Cortex of kidney (tissue), 1 donor: ENCODE measurements at places on chromosomes 13 and 19.

- no peak for DNase-seq
Observed at GRCh38 chr19:19417628-19418245, 12.3 kb downstream of the GATAD2A start.

- no peak for DNase-seq
Observed at GRCh38 chr13:35768551-35768950, 292.1 kb upstream of the MAB21L1 start.

DNA sequence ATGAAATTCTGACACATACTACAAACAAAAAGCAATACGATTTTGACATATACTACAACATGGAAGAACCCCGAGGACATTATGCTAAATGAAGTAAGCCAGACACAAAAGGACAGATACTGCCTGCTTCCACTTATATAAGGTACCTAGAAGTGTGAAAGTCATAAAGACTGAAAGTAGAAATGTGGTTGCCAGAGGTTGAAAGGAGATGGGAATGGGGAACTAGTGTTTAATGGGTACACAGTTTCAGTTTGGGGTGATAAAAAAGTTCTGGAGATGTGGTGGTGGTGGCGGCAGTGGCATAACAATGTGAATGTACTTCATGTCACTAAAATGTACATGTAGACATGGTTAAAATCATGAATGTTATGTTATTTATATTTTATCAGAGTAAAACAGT is 12.1 kb upstream of the NDFIP2 start:
- DNase-seq: no peak

- DNase-seq: no peak
Observed at GRCh38 chr19:9835507-9835949, 410 bp downstream of the PIN1 start.

GRCh38 chr19:5079071-5079774 is 110.3 kb downstream of the KDM4B start:
- no peak for DNase-seq

GRCh38 chr19:41217741-41218140 is 1.3 kb upstream of the AXL start:
- DNase-seq: no peak

DNA sequence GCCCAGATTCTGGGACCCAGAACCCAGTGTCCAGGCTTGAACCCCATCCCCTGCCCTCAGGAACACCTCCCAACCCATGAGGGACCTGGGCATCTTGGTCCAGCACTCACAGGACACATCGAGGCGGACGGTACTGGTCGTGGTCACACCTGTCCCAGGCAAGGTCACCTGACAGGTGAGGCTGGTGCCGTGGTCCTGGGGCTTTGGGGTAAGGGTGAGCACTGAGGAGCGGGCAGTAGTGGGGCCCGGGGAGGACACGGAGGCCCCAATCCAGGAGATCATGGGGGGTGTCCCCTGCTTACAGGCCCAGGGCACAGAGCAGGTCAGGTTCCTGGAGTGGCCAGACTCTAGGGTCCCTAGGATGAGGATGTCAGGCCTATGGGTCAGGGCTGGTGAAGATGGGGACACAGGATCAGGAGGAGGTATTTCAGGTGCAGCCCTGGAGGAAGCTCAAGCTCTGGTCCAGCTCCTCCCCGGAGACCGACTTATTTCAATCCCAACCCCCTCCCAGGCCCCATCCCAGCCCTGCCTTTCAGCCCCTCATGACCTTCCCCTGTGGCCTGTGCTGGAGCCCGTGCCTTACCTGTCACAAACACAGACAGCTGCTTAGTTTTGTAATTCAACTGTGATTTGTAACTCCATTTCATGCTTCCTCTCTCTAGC is 772 bp downstream of the SIGLEC8 start:
- DNase-seq: no peak

- no peak for DNase-seq
Observed at GRCh38 chr19:28492621-28493020, 720.3 kb downstream of the UQCRFS1 start.

GRCh38 chr19:16739546-16739945 is 19.9 kb downstream of the NWD1 start:
- DNase-seq: no peak

DNA sequence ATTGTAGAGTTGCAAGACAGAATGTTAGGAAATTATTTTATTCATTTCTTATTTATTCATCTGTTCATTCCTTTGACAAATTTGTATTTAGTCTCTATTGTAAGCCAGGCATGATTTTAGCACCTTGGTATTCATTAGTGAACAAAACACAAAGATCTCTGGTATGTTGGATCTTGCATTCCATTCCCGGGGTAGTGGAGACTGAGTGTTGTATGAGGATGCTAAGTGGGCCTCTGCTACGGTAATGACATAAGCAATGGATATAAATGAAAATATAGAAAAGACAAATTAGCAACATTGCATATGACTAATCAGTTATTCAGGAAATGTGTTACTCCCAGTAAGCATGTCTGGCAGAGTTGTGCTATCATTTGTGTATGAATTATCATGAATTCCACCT is 449.3 kb downstream of the PCDH17 start:
- no peak for DNase-seq

- no peak for DNase-seq
Observed at GRCh38 chr13:77928909-77929308, 10.3 kb upstream of the EDNRB start.

DNA sequence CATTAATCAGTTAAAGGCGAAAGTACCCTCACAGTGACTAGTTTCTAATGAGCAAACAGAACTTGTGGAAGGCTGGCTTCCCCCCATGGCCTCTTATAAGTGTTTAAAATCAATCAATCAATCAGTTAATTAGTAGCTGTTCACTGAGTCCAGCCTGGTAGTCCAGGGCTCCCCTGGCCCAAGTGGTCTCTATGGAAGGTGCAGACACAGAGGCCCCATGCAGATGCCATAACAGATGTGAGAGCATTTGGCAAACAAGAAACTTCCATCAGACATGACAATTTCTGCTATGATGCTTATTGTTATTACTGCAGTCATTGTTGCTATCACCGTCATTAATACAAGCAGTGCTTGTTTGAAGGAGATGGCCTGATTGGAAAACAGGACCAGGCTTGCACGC is 179.0 kb upstream of the TSHZ3 start:
- no peak for DNase-seq

- DNase-seq: no peak
Observed at GRCh38 chr13:73056565-73056962, 2.2 kb upstream of the KLF5 start.

DNA sequence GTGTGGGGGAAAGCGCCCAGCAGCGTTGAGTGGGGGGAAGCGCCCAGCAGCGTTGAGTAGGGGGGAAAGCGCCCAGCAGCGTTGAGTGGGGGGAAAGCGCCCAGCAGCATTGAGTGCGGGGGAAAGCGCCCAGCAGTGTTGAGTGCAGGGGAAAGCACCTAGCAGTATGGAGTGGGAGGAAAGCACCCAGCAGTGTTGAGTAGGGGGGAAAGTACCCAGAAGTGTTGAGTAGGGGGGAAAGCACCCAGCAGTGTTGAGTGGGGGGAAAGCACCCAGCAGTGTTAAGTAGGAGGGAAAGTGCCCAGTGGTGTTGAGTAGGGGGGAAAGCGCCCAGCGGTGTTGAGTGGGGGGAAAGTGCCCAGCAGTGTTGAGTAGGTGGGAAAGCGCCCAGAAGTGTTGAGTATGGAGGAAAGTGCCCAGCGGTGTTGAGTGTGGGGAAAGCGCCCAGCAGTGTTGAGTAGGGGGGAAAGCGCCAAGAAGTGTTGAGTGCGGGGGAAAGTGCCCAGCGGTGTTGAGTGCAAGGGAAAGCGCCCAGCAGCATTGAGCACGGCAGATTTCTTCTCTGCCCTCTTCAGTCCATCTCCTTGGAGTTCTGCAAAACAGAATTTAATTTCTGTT is 138.4 kb downstream of the ATP11A start:
- no peak for DNase-seq

GRCh38 chr13:60047918-60048317 is 115.8 kb downstream of the DIAPH3 start:
- no peak for DNase-seq

GRCh38 chr13:24133021-24133795 is 27.3 kb upstream of the SPATA13 start:
- DNase-seq: no peak

DNA sequence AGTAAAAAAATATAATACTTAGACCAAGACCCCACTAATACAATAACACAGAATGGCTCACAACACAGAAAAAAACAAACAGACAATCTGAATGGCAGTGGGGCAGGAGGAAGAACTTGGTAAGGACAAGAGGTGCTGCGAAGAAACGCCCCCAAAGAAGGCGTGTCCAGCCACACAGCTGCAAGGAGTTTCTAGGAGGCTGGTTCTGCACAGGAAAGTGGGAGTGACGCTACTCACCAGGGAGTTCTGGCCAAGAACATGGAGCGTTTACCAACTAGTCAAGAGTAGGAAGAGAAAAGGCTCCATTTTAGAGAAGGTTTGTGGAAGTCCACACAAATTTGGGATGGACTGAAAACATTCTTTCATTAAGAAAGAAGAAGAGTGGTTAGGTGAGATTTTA is 95.3 kb upstream of the SLC15A1 start:
- no peak for DNase-seq

GRCh38 chr13:94610475-94610874 is 8.8 kb downstream of the GPR180 start:
- no peak for DNase-seq

DNA sequence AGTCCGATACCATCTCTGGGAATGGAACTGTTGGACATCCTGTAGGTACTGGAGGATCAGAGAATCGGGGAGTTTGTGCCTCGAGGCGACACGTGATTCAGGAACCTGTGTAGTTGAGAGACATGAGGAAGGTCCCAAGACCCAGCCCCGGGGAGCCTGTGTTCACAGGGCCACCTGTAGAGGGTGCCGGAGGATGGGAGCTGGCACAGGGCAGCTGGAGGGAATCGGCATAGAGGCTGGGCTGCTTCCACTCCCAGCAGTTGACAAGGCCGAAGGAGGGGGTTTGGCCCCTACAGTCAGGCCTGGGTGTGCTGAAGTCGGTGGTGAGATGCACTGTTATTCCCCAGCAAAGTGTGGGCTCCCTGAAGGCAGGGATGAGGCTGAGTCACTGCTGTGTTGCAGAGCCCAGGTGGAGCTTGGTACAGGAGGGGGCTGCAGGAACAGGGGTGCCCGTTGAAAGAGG is 2.5 kb upstream of the ISYNA1 start:
- no peak for DNase-seq

- DNase-seq: no peak
Observed at GRCh38 chr13:22060187-22060586, 389.3 kb downstream of the FGF9 start.

DNA sequence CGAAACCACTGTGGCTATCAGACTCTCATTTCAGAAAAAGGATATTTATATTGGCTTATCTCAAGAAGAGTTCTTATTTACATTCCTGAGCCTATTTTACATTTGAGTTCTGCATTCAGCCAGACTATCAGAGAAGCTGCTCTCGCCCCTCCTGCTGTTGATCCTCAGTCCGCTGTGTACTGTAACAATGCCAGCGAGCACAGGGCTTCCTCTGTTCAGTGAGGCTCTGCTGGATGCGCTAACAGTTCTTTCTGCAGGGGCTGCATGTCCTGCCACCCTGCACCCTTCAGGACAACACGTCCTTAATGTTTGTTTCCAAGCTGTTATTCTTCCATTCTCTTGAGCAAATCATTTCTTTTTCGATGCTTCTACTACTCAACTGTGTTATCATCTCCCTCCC is 463.7 kb upstream of the SGCG start:
- no peak for DNase-seq

GRCh38 chr19:1016647-1017114 is 4.2 kb downstream of the TMEM259 start:
- no peak for DNase-seq

DNA sequence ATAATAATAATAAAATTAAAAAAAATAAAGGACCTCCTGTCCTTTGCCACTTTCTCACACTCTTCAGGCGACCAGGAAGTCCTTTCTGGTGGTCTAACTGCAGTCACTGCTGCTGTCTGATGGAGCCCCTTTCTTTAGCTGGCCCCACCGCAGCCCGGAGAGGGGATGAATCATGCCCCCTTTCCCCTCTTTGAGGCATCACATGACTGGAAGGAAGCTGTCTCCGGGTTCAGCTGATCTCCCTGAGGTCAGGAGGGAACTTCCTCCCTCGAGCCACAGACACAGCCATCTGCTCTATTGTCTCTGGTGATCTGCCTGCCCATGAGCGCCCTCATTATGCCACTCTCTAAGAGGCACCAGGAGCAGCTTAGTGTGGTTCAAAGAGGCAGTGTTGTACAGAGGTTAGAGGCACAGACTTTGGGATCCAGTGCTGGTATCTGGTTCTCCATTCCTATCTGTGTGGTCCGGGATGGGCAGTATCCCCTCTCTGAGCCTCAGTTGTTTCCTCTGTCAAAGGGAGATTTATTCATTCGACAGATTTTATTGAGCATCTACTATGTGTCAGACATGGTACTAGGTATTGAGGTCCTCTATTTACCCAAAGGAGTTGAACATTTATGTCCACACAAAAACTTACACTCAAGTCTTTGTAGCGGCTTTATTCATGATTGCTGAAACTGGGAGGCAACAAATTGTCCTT is 30.0 kb downstream of the VAV1 start:
- DNase-seq: no peak

DNA sequence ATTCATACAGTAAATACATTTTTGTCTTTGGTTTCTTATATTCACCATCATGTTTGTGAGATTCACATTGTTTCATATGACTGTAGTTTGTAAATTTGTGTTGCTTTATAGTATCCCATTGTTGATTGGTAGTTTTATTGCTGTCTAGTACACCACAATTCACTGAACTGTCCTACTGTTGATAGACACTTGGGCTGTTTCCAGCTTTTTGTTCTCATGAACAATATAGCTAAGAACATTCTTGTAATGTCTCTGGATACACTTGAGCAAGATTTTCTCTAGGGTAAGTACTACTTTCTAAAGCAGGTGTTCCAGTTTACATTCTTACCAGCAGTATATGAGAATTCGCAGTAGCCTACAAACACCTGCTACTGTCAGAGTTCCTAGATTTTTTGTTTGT is 37.8 kb downstream of the SKA3 start:
- DNase-seq: no peak

DNA sequence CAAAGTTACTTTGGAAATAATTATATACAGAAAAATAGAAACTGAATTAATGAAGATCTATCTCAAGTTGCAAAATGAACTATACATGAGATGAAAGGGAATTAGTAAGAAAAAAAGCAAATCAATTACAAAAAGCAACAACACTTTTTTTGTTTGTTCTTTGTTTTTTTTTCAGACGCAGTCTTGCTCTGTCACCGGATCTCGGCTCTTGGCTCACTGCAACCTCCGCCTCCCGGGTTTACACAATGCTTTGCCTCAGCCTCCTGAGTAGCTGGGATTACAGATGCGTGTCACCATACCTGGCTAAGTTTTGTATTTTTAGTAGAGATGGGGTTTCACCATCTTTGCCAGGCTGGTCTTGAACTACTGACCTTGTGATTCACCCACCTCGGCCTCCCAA is 2.2 kb downstream of the ZNF415 start:
- DNase-seq: no peak
